ENCODE measurements at places on chromosomes 13 and 19.

DNA sequence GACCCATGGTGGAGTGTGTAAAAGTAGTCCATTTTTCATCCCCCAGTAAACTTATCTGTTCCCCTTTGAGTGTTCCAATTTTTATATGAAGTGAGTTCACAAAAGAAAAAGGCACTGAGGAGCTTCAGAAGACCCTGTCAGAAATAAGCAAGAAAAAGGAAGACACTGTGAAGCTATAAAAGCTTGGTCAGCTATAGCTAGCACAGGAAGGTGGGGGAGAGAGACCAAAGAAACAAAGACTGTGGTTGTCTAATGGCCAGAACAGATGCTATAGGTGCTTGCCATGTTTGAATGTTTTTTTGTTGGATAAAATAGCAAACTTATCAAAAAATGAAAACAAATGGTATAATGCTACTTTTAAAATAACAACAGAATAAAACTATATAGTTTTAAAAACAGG, 46.5 kb downstream of the RCBTB2 start:
- no peak for DNase-seq

GRCh38 chr19:42345191-42345812, 19.9 kb downstream of the MEGF8 start:
- DNase-seq, result no peak

DNA sequence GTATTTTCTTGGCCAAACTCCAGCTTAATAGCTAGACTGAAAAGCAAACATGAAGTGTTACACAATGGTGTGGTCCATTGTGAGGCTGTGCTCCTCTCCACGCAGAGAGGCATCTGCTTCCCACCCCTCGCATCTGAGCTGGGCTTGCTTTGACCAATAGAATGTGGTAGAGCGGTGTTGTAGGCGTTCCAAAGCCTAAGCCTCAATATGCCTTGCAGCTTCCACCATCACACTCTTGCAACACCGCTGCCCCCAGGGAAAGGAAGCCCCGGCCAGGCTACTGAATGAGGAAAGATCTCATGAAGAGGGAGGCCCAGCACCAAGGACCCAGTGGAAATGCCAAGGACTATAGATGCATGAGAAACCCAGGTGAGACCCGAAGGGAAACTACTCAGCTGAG, 9.4 kb downstream of the FLT1 start:
- DNase-seq, result no peak

DNA sequence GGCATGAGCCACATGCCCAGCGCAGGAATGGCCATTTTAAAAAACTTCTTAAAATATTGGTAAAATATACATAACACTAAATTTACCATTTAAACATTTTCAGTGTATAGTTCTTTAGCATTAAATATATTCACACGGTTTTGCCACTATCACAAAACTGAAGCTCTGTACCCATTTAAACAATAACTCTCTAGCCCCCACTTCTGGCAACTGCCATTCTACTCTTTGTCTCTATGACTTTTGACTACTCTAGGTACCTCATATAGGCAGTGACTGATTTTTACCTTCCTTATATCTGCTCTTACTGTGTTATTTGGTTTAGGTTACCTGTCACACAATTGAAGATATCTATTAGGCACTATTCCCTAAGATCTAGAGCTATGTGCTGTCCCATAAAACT, 2.3 kb upstream of the KBTBD7 start:
- DNase-seq, result no peak

GRCh38 chr13:37143911-37144310, 38.4 kb upstream of the CSNK1A1L start:
- DNase-seq, result no peak

Measured in ovary (tissue), 10 donors.